CD8-positive, alpha-beta memory T cell (primary cell): ENCODE measurements at places on chromosomes 16 and 17.

- no peak for DNase-seq
These were observed 665.3 kb upstream of the RBFOX1 start for GRCh38 chr16:6667393-6667792.

DNA sequence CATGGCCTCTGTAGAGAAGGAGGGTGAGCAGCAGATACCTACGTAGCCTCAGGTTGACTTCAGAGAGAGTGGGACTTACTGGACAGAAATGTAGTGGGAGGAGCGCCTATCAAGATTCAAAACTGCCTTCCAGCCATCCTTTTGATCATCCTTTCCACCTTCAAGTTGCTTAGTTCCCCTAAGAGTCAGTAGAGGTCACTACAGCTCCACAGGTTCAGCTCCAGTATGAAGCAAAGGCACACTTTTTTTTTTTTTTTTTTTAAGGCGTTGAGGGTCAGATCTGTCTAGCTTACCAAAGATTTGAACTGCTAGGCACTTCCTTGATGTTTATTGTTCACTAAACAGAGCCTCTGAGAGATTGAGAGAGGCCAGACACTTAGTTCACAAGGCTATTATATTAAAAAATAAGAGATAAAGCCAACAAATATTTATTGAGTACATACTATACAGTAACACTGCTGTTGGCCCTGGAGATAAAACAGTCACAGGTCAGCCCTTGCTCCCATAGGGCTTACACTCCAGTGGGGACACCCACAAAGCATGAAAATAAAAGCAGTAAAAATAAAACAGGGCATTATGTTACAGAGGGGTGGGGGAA is 3.1 kb downstream of the RNF227 start:
- DNase-seq: peak; percentile 59

- peak; percentile 23 for DNase-seq
These were observed 11.5 kb upstream of the PRSS54 start for GRCh38 chr16:58306327-58306726.

- no peak for DNase-seq
These were observed 4.2 kb downstream of the SGCA start for GRCh38 chr17:50169881-50170459.

GRCh38 chr16:47519546-47519945 is 58.4 kb downstream of the PHKB start:
- DNase-seq: no peak

- no peak for DNase-seq
These were observed 6.5 kb downstream of the CD79B start for GRCh38 chr17:63925615-63926014.

GRCh38 chr17:72378414-72379390 is 257.9 kb downstream of the SOX9 start:
- DNase-seq: no peak

- DNase-seq: no peak
These were observed 17.0 kb downstream of the MGAT5B start for GRCh38 chr17:76884995-76885893.

GRCh38 chr16:5175266-5175665 is 77.7 kb upstream of the EEF2KMT start:
- DNase-seq: no peak

GRCh38 chr16:81018496-81018895 is 11.5 kb downstream of the CENPN start:
- DNase-seq: no peak

DNA sequence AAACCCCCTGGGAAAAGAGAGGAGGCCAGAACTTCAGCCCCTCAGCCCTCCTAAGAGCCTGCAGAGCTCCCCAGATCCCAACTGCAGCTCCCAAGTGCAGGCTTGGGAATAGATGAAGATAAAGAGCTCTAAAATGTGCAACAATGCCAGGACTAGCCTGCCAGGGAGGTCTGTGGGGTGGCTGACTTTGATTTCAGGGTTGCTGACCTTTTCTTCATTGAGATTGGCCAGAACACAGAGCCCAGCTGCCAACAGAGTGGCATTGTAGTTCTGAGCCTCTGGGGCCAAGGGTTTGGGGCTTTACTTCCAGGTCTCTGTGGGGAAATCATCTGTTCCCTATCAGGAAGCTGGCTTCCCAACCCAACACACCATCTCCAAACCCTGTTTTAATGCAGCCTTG is 120.6 kb downstream of the COPRS start:
- no peak for DNase-seq

- DNase-seq: no peak
These were observed 9.5 kb upstream of the ITGA2B start for GRCh38 chr17:44398692-44399691.

DNA sequence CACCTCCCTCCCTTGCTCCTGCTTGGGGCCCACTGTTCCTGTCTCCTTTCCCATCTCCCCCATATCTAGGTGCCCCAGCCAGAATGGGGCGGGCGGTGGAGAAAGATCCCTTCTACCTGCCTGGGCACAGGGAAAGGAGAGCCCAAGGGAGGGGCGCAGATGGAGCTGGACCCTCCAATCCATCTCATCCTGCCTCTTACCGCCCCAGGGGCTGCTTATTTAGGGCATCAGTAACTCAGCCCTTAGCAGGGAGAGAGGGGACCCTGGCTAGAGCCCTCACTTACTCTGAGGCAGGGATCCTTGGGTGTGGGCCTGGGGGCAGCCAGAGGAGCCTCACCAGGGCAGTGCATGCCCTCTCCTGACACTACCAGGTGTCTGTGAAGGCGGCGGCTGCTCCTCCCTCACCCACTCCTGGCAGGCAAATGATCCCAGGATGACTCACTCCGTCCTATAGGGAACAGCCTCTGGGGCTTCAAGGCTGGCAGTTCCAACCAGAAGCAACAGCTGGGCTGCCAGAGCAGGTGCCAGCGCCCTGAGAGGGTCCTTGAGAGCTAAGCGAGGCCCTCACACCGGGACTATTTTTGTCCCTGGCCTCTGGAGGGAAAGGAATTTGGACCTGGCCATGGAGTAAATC is 16.3 kb upstream of the BCAR1 start:
- DNase-seq: no peak

DNA sequence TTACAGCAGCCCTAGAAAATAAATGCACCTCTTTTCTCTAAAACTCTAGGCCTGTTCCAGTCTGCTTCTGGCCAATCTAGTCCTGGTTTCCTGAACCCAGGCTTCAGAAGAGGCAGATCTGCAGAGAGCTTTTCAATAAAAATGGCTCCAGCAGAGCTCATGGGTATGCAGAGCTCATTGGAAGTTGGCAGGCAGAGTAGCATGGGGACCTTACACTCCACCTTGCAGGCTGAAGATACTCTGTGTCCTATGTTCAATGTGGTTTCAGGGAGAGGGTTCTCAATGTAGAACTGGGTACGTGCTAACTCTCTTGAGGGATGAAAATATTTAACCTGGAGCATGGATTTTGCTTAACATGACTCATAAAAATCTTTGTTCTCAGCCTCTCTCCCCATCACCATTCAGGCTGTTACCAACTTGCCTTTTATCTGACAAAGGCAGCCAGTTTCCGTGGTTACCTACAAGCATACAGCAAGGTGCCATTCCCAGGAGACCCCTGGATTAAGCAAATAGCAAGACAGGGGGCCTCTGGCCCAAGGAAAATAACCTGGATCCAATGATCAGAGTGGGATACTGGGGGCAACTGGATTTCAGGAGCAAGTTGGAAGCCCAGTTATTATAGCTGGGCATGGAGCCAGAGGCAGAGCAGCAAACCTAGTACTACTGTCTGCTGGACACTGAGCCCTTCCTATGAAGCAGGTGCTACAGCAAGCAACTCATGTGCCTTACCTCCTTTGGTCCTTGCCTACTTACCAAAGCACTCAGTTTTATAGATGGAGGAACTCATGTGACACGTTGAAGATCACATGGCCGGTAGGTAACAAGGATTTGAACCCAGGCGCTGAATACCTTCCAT is 98.2 kb upstream of the DHX40 start:
- no peak for DNase-seq

GRCh38 chr17:68714676-68715075 is 113.5 kb upstream of the FAM20A start:
- no peak for DNase-seq

- no peak for DNase-seq
These were observed 3.4 kb downstream of the CACNA1H start for GRCh38 chr16:1156055-1156982.

GRCh38 chr16:85850344-85850880 is 48.5 kb upstream of the IRF8 start:
- no peak for DNase-seq

GRCh38 chr17:39617446-39618245 is 9.1 kb upstream of the PPP1R1B start:
- peak; percentile 68 for DNase-seq

- no peak for DNase-seq
These were observed 69.0 kb downstream of the CDH13 start for GRCh38 chr16:82695806-82696205.

GRCh38 chr17:62139141-62139540 is 74.1 kb upstream of the MED13 start:
- DNase-seq: no peak

GRCh38 chr17:32827227-32827626 is 49.7 kb downstream of the MYO1D start:
- DNase-seq: no peak

- DNase-seq: no peak
These were observed 19.6 kb downstream of the DNAH17 start for GRCh38 chr17:78557598-78558039.
